Glutamatergic neuron (in vitro differentiated cells): ENCODE measurements at places on chromosomes 6 and 20.
A peak's percentile ranks its signal among the peaks of the same experiment; 100 is the strongest.

DNA sequence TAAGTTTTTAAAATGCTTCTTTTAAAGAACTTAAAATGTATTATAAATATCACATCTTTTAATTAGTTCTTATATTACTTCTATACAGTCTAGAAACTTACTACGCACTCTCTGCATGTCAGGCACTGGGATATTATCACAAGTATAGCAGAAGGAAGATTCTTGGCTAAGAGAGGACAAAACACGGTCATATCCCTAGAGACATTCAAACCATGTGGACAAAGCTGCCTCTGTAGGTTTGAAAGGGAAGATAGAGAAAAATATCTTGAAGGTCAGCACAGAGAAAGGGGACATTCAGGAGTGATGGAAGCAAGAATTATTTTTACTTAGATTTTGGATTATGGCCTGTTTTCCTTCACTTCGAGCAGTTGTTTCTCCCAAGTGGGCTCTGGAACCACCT is 64.1 kb downstream of the LRRC1 start:
- no peak for DNase-seq

GRCh38 chr6:14010275-14010674 is 85.5 kb downstream of the RNF182 start:
- no peak for DNase-seq

DNA sequence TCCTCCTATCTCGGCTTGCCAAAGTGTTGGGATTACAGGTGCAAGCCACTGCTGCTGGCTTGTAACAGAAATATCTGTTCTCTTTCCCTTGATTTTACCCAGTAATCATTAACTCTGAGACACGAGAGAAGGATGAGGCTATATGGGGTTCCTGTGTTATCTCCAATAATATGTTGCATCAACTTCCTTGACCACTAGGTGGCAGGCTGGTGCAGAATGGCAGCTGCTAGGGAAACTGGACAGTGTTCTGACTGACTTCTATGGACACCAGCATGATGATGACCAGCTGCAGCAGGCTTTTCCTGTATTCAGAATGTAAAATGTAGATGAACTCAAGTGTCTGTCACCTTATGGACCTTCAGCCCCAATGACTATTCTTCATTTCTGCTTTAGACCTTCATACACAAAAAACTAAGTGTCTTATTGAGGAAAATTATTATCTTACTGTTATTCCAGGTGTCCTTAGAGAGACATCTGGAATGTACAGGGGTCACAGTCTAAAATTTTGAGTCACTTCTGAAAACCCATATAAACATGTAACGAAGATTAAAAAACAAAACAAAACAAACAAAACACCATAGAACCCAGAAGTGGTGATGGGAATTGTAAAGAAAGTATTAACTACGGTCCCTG is 20.4 kb upstream of the CD109 start:
- peak; percentile 80 for DNase-seq

DNA sequence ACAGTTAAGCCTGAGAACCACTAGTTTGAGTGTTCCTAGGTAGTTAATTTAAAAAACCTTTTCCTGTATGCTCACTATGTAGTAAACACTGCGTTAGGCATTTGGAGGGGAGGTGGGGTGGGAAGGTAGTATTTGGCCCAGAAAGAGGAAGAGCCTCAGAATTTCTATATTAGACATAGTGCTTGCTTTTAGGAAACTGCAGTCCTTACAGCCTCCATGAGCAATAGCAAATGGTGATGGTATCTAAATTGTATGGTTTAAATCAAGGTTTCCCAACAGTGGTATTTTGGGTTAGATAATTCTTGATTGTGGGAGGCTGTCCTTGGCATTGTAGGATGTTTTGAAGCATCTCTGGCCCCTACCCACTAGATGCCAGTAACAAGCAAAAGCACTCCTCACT is 61.5 kb upstream of the RIPOR2 start:
- no peak for DNase-seq
